Pancreas (tissue), 10 donors: ENCODE measurements at places on chromosomes 6 and 20. TPM values are rescaled to one million over a fixed set of nuclear protein-coding genes. Genes with fewer than 3 reads are reported as not detected.

Gene SLC22A23
- total RNA-seq = 13.0 TPM

Gene L3MBTL3
- 5.3 TPM for total RNA-seq

GRCh38 chr6:4913705-4914419 lies 90.0 kb downstream of the RPP40 start:
- DNase-seq = no peak

- peak; percentile 89 for DNase-seq
Measured at GRCh38 chr20:50678169-50678898, 13.0 kb downstream of the RIPOR3 start.

DNA sequence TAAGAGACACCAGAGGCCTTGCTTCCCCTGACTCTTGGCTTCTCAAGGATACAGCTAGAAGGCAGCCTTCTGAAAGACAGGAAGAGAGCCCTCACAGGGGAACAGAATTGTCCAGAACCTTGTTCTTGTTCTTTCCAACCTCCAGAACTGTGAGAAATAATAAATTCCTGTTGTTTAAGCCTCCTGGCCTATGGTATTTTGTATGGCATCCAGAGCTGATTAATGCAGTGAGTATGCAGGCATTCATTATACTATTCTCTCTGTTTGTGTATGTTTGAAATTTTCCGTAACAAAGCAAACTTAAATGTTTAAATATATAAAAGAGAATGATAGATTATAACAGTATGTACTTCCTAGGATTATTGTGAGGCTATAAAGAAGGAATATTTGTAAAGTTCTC lies 903.4 kb upstream of the FLRT3 start:
- DNase-seq = no peak

DNA sequence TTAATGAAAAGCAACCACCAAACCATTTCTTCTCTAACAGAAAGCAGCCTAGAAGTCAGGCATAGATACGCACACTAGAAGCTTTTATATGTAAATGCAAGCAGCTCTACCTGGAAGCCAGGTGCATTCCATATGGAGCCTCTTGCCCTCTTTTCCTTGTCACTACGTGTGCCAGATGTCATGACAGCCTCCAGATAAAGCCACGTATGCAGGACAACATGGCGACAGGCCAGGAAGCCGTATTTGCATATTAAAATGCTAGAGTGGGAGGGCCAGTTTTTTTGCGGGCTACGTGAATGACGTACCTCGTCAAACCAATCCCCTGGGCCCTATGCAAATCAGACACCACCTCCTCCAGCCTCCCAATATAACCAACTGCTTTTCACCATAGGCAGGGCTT lies 308.1 kb upstream of the SPTLC3 start:
- peak; percentile 65 for DNase-seq

GRCh38 chr6:109236115-109237076 lies 141.1 kb downstream of the CEP57L1 start:
- DNase-seq = peak; percentile 53

GRCh38 chr20:41340327-41341055 lies at the start of gene LPIN3:
Gene LPIN3, plus strand, starts transcription at chr20:41340821. Its CDS starts 4,983 bp downstream, at chr20:41345804.
- DNase-seq = peak; percentile 91

GRCh38 chr20:44196271-44196670 lies 9.3 kb upstream of the JPH2 start:
- no peak for DNase-seq

GRCh38 chr6:161109366-161109765 lies 117.8 kb downstream of the MAP3K4 start:
- DNase-seq = no peak

DNA sequence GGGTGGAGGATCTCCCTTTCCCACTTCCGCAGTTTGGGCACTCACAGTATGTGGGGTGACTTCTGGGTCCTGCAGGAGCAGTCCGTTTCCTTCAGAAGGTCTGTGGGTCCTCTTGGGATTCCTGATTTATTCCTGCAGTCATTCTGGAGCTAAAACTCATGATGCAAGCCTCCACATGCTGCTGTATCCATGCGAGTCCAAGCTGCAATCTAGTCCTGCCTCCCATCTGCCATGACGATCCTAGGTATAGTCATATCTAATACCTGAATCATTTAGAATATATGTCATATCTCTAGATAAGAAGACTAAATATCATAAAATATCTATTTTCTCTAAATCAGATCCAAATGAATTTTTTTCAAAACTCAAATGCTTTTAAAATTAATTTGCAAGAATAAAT lies 103.4 kb upstream of the AHI1 start:
- no peak for DNase-seq

DNA sequence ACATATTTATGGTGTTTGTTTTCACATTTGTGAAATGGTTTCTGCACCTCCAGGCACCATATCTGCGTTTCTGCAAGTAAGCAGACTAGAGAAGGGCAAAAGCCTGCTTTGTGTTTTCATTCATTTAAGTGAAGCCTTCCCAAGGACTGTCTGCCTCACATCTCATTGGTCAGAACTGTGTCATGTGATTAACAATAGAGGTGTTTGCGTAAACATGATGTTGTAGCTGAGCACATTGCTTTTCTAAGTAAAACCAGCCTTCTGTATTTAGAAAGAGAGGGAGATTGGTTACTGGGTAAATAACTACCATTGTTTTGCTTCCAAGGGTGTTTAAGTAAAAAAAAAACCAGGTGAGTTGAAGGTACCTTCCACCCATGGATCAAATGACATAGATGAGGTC lies 39.7 kb downstream of the SH3BGRL2 start:
- no peak for DNase-seq

DNA sequence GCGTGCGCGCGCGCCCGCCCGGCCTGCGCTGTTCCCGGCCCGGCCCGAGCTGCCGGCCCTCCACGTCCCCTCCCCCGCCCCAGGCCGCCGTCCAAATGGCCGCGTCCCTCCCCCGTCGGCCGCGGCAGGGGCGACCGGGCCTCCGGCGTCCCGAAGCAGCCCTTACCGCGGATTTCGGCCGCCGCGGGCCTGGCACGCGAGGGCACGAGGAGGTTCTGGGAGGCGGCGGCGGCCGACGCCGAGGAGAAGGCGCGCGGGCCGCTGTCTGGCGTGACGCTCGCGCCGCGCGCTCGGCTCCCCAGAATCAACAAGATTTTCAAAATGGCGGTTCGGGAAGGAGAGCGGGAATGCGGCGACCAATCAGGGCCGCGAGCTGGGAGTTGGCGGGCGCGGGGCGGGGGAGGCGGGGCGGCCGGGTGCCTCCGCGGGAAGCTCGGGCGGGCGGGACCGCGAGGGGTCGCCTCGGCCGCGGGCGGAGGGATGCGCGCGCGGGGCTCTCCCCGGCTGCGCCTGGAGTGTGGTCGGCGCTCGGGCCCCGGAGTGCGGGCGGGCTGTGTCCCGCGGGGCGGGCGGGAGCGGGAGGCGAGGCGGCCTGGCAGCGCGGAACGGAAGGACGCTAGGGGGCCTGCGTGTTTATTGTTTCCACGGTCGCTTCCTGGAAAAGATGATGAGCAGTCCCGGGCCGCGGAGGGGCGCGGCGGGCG lies at the start of gene DEK:
Gene DEK, minus strand, starts transcription at position 312 of the 704 bp plus-strand sequence. CDS start 543 bp downstream, outside the sequence.
- peak; percentile 82 for DNase-seq

DNA sequence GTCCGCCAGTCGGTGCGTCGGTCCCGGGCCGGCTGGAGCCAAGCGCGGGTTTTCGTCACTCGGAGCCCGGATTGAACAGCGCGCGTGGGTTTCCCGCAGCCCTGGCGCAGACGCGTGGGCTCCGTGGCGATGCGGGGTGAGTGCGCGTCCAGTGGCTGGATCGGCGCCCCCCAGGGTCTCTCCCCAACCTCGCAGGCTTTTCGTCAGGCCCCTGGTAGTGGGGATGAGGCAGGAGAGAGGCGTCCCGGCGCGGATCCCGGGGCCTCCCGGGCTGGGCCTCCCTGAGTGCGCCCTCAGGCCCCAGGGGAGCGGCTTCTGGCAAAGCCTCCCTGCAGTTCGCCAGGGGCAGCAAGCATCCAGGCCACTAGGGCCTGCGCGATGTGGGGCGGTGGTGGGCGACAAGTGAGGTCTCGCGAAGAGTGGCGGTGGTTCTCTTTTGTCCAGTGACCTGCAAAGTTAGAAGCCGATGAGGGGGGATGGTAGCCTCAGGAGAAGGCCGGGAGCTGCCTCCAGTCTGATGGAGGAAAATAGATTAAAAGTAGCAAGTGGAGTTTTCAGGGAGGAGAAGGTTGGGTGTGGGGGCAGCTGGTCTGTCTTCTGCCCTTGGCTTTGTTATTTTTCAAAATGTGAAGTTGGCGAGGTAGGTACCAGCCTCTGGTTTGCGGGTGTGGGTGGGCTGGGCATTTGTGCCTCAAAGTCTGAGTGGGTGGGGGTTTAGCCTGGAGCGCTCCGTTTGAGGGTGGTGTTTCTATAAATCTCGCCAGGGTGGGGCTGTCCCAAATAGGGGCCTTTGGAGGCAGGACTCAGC lies 1.6 kb downstream of the TOX2 start:
- no peak for DNase-seq

- peak; percentile 20 for DNase-seq
Measured at GRCh38 chr6:145814035-145814500, 527 bp downstream of the FBXO30 start.
